HCEC 1CT (cell line): ENCODE measurements at places on chromosomes 2 and 18.

DNA sequence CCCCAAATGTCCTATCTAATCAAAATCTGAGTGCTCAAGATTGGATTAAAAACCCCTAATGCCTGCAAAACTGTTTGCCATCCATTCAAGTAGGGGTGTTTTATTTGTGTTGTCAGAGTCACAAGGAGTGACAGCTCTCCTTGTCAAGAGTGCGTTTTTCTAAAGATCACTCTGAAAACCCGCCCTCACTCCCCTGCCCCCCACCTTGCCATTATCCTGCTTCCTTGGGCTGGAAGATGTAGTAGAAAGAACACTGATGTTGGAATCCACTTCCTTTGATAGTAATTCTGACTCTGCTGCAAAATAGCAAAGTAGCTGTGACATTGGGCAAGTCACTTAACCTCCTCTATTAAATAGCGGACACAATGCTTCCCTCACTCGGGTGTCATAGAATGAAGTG, 155.6 kb downstream of the TSN start:
- no peak for DNase-seq

DNA sequence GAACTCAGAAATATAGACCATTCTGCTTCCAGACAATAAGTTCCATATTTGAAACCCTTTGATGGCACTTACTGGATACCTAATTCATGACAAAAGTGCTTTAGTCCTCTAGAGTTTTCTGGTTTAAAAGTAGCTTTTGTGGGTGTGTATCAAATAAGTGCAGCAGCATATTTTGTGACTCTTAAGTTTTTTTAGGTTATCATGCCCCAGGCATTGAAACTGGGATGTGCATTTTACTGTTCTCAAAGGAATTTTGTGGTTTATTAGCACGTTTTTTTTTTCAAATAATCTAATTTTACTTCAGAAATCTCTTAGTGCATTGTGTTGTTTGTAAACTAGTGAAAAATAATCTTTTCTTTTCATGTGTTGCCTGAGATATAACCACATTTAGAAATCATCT, 1.5 kb downstream of the XRCC5 start:
- DNase-seq, result no peak

- DNase-seq, result no peak
Measured at GRCh38 chr18:46591783-46592391, 65.1 kb downstream of the LOXHD1 start.

DNA sequence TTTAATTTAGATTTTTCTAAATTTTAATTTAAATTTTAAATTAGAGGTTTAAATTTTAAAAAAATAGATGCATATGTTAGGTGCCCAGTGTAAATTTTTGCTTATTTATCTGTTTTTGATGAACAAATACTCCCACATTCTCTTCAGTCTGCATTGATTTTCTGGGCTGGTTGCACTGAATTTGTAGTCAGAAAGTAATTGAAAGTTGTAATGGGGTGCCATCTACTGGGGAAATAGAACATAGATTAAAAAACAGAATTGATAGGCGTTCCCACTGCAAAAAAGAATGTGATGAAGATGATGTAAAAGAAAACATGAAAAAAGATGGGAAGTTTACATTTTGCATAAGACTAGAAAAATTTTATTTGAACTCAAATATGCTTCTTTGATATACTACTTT, 51.7 kb upstream of the CCDC85A start:
- peak; percentile 49 for DNase-seq

DNA sequence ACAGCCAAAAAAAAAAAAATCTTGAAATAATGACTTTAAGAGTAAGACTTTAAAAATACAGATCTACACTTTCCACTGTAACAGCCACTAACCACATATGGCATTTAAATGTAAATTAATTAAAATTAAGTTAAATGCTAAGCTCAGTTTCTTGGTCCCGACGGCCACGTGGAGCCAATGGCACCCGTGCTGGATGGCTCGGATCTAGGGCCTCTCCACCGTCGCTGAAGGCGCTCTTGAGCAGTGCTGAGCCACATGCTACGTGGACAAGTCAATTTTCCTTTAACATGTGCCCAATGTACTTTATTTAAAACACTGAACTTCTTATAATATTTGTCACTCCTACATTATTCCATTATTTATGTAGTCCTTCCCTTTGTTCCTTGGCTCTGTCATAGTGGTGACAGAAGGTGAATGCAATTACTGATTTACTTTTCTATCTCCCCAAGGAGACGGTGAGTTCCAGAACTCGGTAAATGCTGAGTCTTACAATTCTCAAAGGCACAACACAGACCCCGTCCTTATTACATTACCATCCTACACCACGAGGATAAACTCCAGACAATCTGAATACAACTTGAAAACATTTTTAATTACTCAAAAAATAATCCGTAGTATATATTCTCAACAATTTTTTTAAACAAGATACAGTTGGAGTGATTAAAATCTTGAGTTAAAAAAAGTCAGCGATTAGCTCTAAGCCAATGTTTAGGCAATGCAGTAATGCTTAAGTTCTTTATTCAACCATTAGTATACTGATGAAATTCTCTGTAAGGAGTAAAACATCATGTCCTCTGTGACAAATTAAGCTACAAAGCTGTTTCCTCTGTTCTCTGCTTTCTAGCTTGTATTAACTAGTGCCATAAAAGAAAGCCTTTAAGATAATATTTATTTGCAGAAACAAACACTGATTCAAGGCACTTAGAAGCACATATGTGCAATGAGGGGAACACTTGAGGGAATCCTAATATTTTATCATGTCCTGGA, 95.1 kb downstream of the AFF3 start:
- DNase-seq, result no peak

DNA sequence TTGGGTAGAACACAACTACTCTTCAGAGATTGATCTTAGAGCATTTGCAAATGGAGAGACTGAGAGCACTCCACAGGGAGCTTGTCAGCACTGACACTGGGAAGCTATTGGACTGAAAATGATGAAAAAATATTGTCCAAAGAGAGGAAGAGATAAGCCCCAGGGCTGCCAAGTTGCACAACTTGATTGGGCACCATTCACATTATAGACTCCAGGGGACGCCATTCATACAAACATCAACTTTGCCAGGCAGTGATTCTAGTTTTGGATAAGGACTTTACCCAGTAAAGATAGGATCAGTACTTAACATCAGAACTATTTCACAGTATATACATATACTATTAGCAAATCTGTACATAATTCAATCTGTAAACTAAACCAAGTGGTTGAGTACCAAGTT, 79.6 kb upstream of the MYCN start:
- DNase-seq, result no peak
